Esophagus squamous epithelium (tissue), 5 donors: ENCODE measurements at places on chromosomes 13 and 19.

DNA sequence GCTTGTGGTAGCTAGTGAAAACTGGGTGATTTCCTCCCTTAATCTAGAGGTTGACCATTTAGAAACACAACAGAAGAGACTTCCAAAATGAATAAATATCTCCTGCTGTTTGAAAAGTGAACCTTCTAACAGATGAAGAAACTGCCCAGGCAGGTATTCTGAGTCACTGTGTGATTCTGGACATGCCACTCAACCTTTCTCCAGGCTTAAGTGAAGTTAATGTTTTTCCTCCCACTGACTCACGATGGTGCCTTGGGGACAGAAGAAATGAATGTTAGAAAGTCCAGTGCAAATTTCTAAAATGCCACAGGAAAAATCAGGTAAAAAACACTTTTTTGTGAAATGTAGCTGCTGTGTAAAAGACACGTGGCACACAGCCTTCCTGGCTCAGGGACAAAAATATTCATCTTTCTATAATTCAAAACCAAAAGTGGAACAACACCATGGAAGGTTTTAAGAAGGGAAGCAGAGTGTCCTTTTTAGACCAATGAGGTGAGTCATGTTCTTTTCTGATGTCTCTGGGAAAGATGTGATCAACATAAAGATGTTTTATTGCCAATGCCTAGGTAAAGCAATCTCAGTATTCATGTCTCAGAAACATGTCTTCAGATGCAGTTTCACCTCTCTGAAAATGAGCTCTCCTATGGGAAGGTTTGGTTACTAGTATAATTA, 9.1 kb downstream of the UBE2L5 start:
- H3K36me3 ChIP-seq, result no peaks in the 10 kb centered on the region
- DNase-seq, result no peak
- H3K4me3 ChIP-seq, result no peak overlapping the region
- H3K4me1 ChIP-seq, result peaks cover 17% of the 10 kb centered on the region
- peak overlapping the region; percentile 66 for H3K27ac ChIP-seq

GRCh38 chr13:98945863-98946605, 31.8 kb downstream of the DOCK9 start:
- H3K27me3 ChIP-seq, result no peaks in the 10 kb centered on the region
- H3K4me1 ChIP-seq, result peaks cover 1% of the 10 kb centered on the region
- no peak overlapping the region for H3K4me3 ChIP-seq
- H3K27ac ChIP-seq, result peak overlapping the region; percentile 29
- DNase-seq, result no peak

GRCh38 chr13:76481738-76482137, 404.5 kb downstream of the KCTD12 start:
- DNase-seq, result no peak
- H3K4me1 ChIP-seq, result no peaks in the 10 kb centered on the region
- H3K4me3 ChIP-seq, result no peak overlapping the region
- H3K36me3 ChIP-seq, result no peaks in the 10 kb centered on the region

GRCh38 chr19:15108145-15108844, 1.1 kb downstream of the SYDE1 start:
- H3K4me1 ChIP-seq, result peaks cover 8% of the 10 kb centered on the region
- DNase-seq, result no peak
- peaks cover 8% of the 10 kb centered on the region for H3K27me3 ChIP-seq
- H3K27ac ChIP-seq, result peak overlapping the region; percentile 92
- peak overlapping the region; percentile 78 for H3K4me3 ChIP-seq

- H3K4me3 ChIP-seq, result no peak overlapping the region
- no peaks in the 10 kb centered on the region for H3K27me3 ChIP-seq
- H3K4me1 ChIP-seq, result no peaks in the 10 kb centered on the region
- H3K36me3 ChIP-seq, result no peaks in the 10 kb centered on the region
Observed at GRCh38 chr13:112657850-112658445, 31.9 kb upstream of the ATP11A start.
